ENCODE measurements at places on chromosomes 16 and 17.

- no peak for DNase-seq
Measured at GRCh38 chr17:538181-538973, 176.3 kb downstream of the VPS53 start.

GRCh38 chr16:75413951-75414350, 19.4 kb downstream of the CFDP1 start:
- DNase-seq, result no peak

DNA sequence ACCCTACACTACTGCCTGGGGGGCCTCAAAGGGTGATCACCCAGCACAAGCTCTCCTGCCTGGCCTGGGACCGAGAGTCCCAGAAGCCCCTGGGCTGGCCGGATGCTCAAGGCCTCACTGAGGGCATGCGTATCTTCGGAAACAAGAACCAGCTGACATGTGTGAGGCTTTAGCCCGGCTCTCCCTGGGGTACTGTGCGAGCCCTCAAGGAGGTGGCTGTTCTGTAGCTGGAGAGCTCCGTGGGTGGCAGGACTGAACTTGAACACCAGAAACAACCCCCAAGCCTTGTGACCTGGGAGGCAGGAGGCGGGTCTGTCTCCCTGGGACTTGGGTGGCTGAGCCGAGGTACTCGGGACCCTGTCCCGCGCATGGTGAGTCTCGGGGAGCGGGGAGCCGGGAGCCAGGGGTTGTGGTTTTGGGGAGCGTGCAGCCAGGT, 7.0 kb downstream of the DPEP1 start:
- no peak for DNase-seq

GRCh38 chr16:65037556-65037955, 84.3 kb downstream of the CDH11 start:
- no peak for DNase-seq

- DNase-seq, result peak; percentile 53
Measured at GRCh38 chr17:62653002-62653825, 25.7 kb downstream of the MRC2 start.

GRCh38 chr17:70767102-70767701, 597.9 kb downstream of the KCNJ2 start:
- DNase-seq, result no peak

GRCh38 chr16:54505549-54506213, 219.1 kb upstream of the IRX3 start:
- no peak for DNase-seq

DNA sequence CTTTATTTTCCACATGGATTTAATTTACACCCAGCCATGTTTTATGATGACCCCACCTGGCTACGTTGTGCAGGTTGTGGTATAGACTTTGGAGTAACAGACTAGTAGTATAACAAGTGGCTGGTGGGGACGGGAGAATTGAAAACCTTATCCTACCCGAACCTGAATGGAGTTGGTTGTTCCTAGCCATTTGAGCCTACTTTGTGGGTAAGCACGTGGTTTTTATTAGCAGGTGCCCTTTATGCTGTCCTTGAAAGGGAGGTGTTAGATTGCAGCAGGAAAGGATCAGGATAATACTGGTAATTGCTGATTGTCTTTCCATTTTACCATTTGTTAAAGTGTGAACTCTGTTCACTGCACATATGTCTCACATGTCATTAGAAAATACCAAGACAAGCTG, 31.9 kb upstream of the PHAF1 start:
- DNase-seq, result no peak

- DNase-seq, result no peak
Measured at GRCh38 chr16:67210069-67210937, 11.4 kb downstream of the ELMO3 start.

DNA sequence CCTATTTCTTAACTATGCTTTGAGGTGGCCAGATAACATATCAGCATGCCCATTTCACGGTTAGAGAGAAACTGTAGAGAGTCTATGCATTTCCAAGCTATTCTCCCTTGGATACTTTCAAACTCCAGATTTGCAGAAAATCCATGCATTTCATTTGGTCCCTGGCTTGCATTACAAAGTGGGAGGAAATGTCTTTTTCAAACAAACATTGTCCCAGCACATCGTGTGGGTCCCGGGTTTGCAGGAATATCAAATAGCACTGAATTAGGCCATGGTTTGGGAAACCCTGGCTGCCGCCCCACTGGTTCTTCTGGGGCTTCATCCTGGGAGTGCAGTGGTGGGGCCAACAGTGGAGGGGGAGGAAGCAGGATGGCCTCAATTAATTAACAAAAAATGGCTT, 171.9 kb downstream of the IRX5 start:
- DNase-seq, result no peak

DNA sequence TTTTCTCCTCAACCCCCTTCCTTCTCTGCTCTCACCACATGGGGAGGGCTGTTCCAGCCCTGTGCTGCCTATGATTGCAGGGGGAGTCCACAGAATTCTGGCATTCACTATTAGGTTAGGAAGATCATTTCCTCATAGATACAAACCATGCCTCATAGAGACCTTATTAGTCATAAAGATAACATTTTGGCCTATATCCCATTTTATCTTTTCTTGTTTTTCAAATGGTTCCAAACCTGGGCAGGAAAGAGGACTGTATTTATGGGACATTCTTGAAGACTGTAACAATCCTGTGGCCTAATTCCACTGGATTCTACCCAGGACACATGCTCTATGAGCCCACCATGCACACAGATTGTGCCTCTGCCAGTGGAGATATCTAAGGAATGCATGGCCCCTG, 51.7 kb downstream of the ASIC2 start:
- no peak for DNase-seq

- peak; percentile 29 for DNase-seq
Measured at GRCh38 chr17:48613862-48614694, 1.0 kb downstream of the HOXB8 start.

DNA sequence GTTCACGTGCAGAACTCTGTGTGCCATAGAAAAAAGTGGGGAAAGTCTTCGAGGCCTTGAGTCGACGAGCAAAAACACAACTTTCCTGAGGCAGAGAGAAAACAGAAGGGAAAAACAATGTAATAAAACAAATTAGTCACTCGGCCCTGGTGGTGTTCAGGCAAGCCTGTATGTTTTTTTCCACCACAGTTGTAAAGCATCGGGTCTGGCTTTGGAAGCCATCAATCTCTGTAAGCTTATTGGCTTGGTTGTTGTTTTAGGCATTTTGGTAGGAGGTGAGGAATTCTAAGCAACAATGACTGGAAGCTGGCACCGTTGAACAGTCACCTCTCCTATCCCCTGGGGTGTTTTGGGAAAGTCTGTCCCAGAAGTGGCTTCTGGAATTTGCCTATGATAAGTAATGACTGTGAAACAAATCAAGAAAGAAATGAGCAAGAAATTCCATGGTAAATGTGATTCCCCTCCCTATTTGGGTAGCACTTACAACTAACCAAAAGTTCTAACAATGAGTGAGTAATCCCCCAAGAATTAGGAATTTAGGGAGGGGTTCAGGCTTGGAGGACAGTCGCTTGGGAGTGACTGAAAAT, 2.8 kb downstream of the CDH13 start:
- no peak for DNase-seq

DNA sequence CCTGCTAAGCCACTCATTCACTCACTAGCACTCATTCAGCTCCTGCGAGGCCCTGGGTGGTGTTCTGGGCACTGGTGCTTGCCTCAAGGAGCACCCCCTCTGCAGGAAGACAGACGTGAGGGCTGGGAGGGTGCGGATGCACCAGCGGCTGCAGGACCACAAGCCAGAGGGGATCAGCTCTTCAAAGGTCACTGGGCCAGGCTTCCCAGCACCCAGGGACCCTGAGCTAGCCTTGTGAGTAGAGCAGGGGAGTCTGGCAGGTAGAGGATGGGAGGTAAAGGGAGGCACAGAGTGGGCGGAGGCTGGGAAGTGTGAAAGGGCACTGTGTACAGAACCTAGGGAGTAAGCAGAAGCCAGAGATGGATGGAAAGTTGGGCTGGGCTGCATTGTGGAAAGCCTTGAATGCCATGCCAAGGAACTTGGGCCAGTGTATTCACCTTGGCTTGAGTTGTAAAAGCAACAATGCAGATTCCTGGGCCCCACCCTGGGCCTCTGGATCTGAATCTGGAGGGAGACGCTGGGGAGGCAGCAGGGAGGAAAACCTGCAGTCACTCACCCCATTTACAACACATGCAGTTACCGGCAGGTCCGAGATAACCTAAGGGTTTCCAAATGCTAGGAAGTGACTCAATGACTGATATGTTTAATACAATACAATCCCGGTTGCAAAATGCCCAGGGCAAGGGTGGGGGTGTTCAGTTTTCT, 1.7 kb downstream of the IL4R start:
- DNase-seq, result peak; percentile 58

DNA sequence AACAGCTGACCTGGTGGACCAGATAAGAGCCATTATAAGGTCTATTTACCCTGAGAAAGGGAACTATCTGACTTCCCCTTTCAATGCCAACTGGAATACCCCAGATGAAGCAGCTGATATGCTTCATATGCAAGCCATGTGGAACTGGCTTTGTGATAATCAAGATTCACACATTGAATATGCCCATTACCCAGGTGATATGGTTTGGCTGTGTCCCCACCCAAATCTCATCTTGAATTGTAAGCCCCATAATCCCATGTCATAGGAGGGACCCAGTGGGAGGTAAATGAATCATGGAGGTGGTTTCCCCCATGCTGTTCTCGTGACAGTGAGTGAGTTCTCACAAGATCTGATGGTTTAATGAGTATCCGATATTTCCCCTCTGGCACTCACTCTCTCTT, 42.1 kb downstream of the IKZF3 start:
- no peak for DNase-seq

DNA sequence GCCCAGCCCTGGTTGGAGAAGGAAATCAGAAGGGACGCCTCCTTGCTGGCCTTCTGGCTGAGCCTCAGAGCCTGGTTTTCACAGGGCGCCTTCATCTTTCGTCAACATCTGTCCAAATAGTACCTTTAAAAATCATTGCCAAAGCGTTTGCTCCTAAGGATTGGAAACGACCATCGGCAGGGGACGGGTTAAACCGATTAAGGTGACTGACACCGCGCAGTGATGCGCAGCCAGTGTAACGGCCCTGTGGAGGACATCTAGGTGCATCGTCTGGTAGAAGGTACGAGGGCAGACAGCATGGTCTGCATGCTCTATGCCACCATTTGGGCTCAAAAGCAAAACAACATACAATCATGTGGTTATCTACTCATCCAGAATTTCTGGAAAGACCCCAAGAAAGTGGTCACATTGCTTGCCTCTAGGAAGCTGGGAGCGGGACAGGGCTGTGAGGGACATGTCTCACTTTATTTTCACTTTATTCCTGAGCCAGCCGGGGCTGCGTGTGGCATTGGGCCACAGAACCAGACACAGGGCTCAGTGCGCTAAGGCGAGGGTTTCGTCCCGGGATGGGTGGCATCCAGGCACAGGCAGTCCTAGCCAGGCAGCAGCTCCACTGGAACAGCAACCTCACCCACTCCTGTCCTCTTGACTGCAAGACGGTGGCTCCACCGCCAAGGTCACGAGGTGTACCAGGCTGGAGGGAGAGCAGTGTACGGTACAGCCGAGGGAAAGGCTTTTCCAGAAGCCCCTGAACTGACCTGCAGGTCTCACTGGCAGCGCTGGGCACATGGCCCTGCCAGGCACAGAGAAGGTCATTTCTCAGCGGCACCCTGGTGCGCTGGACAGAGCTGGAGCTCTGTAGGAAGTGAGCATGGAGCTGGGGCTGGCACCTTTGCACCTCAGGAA, 40.9 kb upstream of the JPH3 start:
- DNase-seq, result no peak

GRCh38 chr16:10616756-10617640, 36.6 kb upstream of the EMP2 start:
- DNase-seq, result no peak

- DNase-seq, result no peak
Measured at GRCh38 chr16:46731691-46732555, 16.2 kb downstream of the MYLK3 start.

DNA sequence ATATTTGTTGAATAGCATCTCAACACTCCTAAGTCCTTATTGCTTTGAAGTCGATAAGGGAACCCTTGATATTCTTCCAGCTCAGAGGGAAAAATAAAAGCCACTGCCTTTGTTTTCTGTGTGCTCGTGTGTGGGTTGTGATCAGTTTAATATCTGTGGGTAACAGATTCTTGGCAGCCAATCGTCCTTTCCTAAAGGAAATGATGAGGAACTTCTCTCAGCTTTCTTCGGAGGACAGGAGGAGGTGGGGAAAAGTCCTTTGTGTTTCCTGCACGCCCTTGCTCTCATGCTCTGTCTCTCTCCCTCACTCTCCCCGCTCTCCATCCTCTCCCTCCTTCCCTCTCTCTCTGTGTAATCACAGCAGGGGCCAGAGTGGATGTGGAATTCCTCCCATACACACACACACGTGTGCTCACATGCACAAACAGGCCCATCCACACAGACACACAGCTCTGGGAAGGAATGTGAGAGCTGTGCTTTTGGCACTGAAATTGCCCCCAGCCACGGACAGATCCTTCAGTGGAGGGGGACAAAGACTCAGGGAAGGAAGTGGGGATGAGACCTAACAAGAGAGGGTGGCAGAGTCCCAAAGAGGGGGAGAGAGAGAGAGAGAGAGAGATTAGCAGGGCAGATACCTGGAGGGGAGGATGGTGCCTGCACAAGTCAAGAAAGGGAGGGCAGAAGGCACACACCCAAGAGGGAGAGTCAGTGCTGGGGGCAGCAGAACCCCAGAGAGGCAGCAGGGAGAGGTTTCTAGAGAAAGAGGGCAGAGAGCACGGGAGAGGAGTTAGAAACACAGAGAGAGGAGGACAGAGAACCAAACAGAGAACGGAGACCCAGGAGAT, 83.5 kb upstream of the PLCG2 start:
- DNase-seq, result no peak

DNA sequence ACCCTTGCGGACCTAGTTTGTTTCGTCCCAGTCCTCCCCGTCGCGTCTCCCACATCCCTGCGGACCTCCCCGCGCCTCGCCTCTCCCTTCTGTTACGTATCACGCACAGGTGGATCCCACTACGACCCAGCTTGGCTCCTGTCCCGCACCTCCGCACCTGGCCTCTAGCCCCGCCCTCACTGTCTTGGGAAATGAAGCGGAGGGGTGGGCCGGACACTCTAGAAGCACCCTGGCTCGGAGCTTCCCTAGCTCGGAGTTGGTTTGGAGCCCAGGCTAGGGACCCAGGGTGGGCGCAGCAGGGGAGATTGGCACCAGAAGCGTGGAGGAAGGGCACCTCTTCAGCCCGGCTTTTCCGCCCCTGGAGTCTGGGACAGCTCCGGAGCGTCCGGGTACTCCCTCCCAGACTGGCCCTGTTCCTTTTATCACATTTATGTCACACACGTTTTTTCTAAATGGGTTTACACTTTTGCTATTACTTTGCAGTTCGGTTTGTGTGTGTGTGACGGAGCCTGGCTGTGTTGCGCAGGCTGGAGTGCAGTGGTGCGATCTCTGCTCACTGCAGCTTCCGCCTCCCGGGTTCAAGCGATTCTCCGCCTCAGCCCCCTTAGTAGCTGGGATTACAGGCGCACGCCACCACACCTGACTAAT, 1.4 kb upstream of the CEMP1 start:
- peak; percentile 56 for DNase-seq

- no peak for DNase-seq
Measured at GRCh38 chr16:12320298-12320706, 343.8 kb downstream of the SNX29 start.
